AG20443 (cell line): ENCODE measurements at places on chromosomes 4 and X.

GRCh38 chrX:132622130-132622529 is 133.3 kb upstream of the MBNL3 start:
- peak; percentile 37 for DNase-seq

DNA sequence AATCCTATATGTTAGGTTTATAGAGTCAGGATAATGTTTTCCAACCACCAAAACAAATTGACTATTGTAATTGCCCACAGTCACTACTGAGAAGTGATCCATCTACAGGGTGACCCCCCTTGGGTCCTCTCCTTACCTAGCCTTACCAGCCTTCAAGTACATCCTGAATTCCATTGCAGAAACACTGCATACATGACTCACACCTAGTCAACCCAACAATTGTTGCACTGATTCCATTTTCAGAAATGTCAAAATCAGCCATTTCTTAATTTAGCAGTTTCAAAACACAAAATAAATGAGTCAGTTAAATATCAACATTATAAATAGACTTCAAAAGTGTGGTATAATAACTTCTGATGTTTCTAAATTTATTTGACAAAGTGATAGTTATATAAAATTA is 106.3 kb upstream of the TNIP3 start:
- DNase-seq, result no peak

GRCh38 chrX:53729751-53730150 is 43.2 kb upstream of the HUWE1 start:
- no peak for DNase-seq

GRCh38 chrX:23434356-23434884 is 99.8 kb downstream of the PTCHD1 start:
- DNase-seq, result peak; percentile 29

GRCh38 chr4:116603096-116603495 is 482.3 kb downstream of the TRAM1L1 start:
- DNase-seq, result no peak
